ENCODE measurements at places on chromosomes 13 and 19.

DNA sequence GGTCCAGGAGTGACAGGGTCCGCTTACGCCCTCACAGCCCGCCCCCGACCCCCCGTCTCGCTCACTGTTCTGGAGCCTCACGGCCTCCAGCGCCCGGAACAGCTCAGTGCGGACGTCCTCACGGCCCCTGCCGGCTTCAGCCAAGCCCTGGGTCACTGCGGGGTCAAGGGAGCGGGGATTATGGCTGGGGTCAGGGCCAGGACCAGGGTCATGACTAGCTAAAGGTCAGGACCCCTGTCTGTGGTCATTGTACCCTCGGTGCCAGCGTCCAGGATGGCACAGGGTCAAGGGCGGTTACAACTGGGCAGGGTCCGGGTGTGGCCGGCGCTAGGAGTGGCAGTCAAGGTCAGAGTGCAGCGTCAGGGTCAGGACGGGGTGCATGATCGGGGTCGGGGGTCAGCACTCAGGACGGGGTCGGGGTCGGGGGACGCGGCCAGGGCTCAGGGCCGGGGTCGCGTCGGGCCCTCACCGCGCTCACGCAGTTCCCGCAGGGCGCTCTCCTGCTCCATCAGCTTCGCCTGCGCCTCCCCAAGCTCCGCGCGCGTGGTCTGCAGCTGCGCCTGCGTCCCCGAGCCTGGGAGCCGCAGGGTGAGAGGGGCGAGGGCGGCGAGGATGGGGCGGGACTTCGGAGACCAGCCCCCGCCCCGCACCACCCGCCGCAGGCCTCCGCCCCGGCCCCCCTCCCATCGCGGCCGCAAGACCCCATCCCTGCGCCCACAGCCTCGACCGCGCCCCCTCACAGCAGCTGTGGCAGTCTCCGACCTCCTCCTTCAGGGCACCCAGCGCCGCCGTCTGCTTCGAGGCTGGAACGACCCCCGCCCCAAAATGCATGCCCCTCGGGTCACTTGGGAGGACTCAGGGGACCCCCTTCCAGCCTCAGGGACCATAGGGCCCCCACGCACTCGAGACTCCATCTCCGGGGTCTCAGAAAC, 1.4 kb downstream of the CLEC4G start:
- no peaks in the 10 kb centered on the region for H3K4me1 ChIP-seq
- H3K27ac ChIP-seq = no peak overlapping the region
- no peak for DNase-seq
- H3K27me3 ChIP-seq = peaks cover 63% of the 10 kb centered on the region
- H3K4me3 ChIP-seq = no peak overlapping the region

- no peaks in the 10 kb centered on the region for H3K4me1 ChIP-seq
- no peak overlapping the region for H3K27ac ChIP-seq
- no peaks in the 10 kb centered on the region for H3K27me3 ChIP-seq
- H3K36me3 ChIP-seq = no peaks in the 10 kb centered on the region
- DNase-seq = no peak
Measured at GRCh38 chr13:72462166-72462565, 265.3 kb downstream of the MZT1 start.

GRCh38 chr13:114100446-114101357, 31.7 kb downstream of the RASA3 start:
- peak; percentile 13 for DNase-seq
- peaks cover 31% of the 10 kb centered on the region for H3K4me1 ChIP-seq
- no peaks in the 10 kb centered on the region for H3K36me3 ChIP-seq
- no peak overlapping the region for H3K4me3 ChIP-seq
- no peaks in the 10 kb centered on the region for H3K27me3 ChIP-seq

DNA sequence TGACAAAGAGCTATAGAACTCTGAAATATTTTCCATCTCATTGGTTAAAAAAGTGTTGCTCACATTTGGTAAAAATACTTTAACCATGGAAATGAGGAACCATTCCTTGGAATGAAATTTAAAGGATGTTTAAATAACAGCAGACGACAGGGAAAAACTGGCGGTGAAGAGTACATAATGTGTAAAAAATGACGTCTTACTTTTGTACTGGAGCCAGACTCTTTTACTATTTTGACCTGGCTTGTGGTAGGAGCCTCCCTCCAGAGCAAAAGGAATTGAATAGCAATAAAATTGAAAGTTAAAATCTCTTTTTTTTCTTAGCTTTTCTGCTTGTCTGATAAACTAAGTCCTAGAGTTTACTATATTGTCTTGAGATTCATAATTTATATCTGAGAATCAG, 426.2 kb upstream of the KLHL1 start:
- no peak overlapping the region for H3K4me3 ChIP-seq
- H3K4me1 ChIP-seq = no peaks in the 10 kb centered on the region
- no peak for DNase-seq
- no peaks in the 10 kb centered on the region for H3K36me3 ChIP-seq
- H3K27ac ChIP-seq = no peak overlapping the region

GRCh38 chr13:60347690-60348089, 49.3 kb upstream of the TDRD3 start:
- H3K36me3 ChIP-seq = no peaks in the 10 kb centered on the region
- DNase-seq = no peak
- H3K4me3 ChIP-seq = no peak overlapping the region
- H3K27ac ChIP-seq = no peak overlapping the region
- no peaks in the 10 kb centered on the region for H3K27me3 ChIP-seq
- H3K4me1 ChIP-seq = no peaks in the 10 kb centered on the region

DNA sequence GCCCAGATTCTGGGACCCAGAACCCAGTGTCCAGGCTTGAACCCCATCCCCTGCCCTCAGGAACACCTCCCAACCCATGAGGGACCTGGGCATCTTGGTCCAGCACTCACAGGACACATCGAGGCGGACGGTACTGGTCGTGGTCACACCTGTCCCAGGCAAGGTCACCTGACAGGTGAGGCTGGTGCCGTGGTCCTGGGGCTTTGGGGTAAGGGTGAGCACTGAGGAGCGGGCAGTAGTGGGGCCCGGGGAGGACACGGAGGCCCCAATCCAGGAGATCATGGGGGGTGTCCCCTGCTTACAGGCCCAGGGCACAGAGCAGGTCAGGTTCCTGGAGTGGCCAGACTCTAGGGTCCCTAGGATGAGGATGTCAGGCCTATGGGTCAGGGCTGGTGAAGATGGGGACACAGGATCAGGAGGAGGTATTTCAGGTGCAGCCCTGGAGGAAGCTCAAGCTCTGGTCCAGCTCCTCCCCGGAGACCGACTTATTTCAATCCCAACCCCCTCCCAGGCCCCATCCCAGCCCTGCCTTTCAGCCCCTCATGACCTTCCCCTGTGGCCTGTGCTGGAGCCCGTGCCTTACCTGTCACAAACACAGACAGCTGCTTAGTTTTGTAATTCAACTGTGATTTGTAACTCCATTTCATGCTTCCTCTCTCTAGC, 772 bp downstream of the SIGLEC8 start:
- DNase-seq = no peak
- no peaks in the 10 kb centered on the region for H3K4me1 ChIP-seq
- no peak overlapping the region for H3K27ac ChIP-seq

GRCh38 chr13:111022886-111023285, 92.2 kb upstream of the ARHGEF7 start:
- DNase-seq = no peak
- H3K4me3 ChIP-seq = no peak overlapping the region
- no peaks in the 10 kb centered on the region for H3K4me1 ChIP-seq
- no peaks in the 10 kb centered on the region for H3K36me3 ChIP-seq
- no peaks in the 10 kb centered on the region for H3K27me3 ChIP-seq

- no peak overlapping the region for H3K4me3 ChIP-seq
- DNase-seq = no peak
- peaks cover 45% of the 10 kb centered on the region for H3K27me3 ChIP-seq
- H3K4me1 ChIP-seq = no peaks in the 10 kb centered on the region
- no peak overlapping the region for H3K27ac ChIP-seq
Measured at GRCh38 chr19:50638600-50638999, 1.1 kb downstream of the SYT3 start.

- no peaks in the 10 kb centered on the region for H3K27me3 ChIP-seq
- no peak overlapping the region for H3K4me3 ChIP-seq
- H3K4me1 ChIP-seq = peaks cover 23% of the 10 kb centered on the region
- H3K27ac ChIP-seq = no peak overlapping the region
Measured at GRCh38 chr19:19774354-19775033, 41.6 kb upstream of the ZNF14 start.

GRCh38 chr13:106941779-106942178, 373.8 kb upstream of the ARGLU1 start:
- no peak for DNase-seq
- H3K4me3 ChIP-seq = no peak overlapping the region
- no peaks in the 10 kb centered on the region for H3K4me1 ChIP-seq
- no peaks in the 10 kb centered on the region for H3K27me3 ChIP-seq

GRCh38 chr13:20921572-20921971, 19.0 kb upstream of the XPO4 start:
- no peaks in the 10 kb centered on the region for H3K36me3 ChIP-seq
- H3K4me1 ChIP-seq = no peaks in the 10 kb centered on the region
- no peak for DNase-seq
- no peak overlapping the region for H3K27ac ChIP-seq

DNA sequence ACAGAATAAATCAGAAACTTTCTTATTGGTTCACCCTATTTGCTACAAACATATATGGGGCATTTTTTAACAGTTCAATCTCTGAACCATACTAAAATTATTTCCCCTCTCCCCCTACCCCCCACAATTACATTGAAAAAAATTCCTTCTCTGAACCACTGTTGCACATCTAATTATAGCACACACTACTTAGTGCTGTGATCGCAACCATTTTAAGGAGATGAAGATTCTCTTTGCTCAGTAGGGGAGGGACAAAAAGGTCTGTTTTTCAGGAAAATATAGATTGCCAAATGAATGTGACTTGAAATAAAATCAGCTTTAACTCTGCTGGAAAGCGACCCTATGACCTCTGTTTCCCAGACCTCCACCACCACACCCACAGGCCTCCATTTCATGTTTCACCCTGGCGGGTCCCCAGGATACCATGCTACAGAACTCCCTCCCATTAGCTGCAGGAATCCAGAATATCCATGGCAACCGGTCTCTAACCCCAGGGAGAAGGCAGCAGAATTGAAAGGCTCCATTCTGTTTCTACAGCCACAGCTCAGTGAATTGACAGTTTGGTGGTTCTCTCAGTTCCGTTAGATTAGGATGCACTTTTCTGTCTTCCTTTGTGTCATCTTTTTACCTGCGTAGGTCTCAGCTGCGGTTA, 286.3 kb downstream of the TBC1D4 start:
- DNase-seq = no peak
- no peaks in the 10 kb centered on the region for H3K27me3 ChIP-seq
- H3K27ac ChIP-seq = peak overlapping the region; percentile 72
- peaks cover 42% of the 10 kb centered on the region for H3K4me1 ChIP-seq

GRCh38 chr13:24288870-24289269, 20.5 kb upstream of the C1QTNF9 start:
- no peak overlapping the region for H3K27ac ChIP-seq
- no peak overlapping the region for H3K4me3 ChIP-seq
- no peak for DNase-seq

DNA sequence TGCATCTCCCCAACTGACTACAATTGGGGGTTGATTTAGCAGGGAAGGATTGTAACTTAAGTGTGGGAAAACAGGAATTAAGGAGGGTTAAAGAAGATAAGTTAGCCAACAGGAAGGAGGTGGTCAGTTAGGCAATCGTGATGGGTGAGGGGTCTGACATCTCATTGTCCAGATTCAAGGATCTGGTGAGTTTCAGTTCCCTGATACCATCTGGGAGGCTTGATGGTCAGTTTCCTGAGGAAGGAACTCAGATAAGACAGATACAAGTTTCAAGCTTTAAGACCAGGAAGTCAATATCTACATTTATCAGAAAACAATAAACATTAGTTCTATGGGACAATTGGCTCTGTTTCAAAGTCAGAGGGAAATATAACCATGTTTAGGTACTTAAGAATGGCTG, 601.8 kb downstream of the SLITRK6 start:
- no peak overlapping the region for H3K4me3 ChIP-seq
- H3K4me1 ChIP-seq = no peaks in the 10 kb centered on the region
- no peak overlapping the region for H3K27ac ChIP-seq
- DNase-seq = no peak
- H3K27me3 ChIP-seq = no peaks in the 10 kb centered on the region
- no peaks in the 10 kb centered on the region for H3K36me3 ChIP-seq

DNA sequence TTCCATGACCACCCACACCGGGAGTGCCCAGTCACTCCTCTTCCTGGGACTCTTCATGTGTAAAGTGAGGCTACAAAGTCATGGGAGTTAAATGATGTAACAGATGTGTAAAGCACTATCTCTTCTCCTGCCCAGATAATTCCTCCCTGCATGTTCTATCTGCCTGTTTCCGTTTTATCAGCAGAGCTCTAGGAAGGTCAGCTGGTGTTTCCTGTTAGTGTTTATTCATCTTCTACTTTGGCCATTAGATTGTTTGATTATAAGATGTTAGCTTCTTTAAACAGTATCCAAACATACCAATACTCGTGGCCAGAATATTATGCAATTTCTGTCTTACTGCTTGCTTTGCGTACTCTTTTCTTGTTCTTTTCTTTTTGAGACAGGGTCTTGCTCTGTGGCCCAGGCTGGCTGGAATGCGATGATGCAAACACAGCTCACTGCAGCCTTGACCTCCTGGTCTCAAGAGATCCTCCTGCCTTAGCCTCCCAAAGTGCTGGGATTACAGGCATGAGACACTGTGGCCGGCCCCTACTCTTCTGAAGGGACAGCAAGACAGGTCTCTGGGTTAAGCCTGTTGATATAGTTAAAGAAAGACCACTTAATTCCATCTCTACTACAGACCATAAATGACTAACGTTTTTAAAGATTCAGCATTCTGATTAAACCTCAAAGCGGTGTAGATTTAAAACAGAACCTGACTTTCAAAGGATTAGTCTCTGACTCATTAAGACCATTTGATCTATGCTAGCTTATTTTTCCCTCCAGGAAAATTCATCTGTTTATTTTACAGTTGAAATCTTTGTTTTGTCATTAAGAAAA, 97.4 kb upstream of the AKAP11 start:
- no peak for DNase-seq
- no peak overlapping the region for H3K4me3 ChIP-seq
- H3K27ac ChIP-seq = no peak overlapping the region
- H3K4me1 ChIP-seq = no peaks in the 10 kb centered on the region
- no peaks in the 10 kb centered on the region for H3K27me3 ChIP-seq

GRCh38 chr13:104949840-104950740, 1585.4 kb downstream of the EFNB2 start:
- H3K36me3 ChIP-seq = no peaks in the 10 kb centered on the region
- H3K27me3 ChIP-seq = no peaks in the 10 kb centered on the region
- no peak overlapping the region for H3K27ac ChIP-seq

GRCh38 chr19:345320-345879, 804 bp upstream of the MIER2 start:
- no peaks in the 10 kb centered on the region for H3K36me3 ChIP-seq
- H3K4me3 ChIP-seq = peak overlapping the region; percentile 86
- peaks cover 14% of the 10 kb centered on the region for H3K4me1 ChIP-seq

- peaks cover 17% of the 10 kb centered on the region for H3K36me3 ChIP-seq
- peak overlapping the region; percentile 96 for H3K27ac ChIP-seq
Measured at GRCh38 chr19:58387338-58388174, 487 bp downstream of the RPS5 start.

- no peaks in the 10 kb centered on the region for H3K36me3 ChIP-seq
- no peak for DNase-seq
- H3K4me1 ChIP-seq = peaks cover 44% of the 10 kb centered on the region
- H3K4me3 ChIP-seq = no peak overlapping the region
Measured at GRCh38 chr13:44930280-44930679, 59.0 kb downstream of the NUFIP1 start.
